ENCODE measurements at places on chromosomes 12 and 14. TPM values are rescaled to one million over a fixed set of nuclear protein-coding genes. Genes with fewer than 3 reads are reported as not detected.

Gene ANKS1B
- 1.2 TPM for total RNA-seq

- no peak for DNase-seq
Measured at GRCh38 chr14:60971271-60971670, 9.6 kb downstream of the TRMT5 start.

GRCh38 chr14:101228949-101229541, 325.5 kb upstream of the RTL1 start:
- no peak for DNase-seq

GRCh38 chr12:65868133-65868705, 43.9 kb downstream of the HMGA2 start:
- no peak for DNase-seq

DNA sequence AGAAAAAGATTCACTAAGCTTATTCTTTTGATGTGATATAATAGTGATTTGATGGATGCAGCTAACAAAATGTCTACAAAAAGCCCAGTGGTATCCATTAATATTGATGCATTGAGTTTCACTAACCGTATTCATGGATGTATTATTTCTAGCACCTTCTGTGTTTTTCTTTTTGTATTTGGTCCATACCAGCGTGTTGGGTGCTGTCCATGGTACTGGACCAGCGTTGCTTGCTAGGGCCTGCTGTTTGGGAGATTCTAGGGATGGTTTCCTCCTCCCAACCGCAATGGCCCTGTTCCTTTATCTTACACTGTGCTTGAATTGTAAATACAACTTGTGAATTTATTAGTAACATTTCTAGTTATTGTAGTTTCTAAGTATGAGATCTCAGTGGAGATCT, 31.7 kb downstream of the ANO4 start:
- no peak for DNase-seq

- DNase-seq: peak; percentile 62
Measured at GRCh38 chr12:115598871-115599811, 678.4 kb downstream of the MED13L start.

DNA sequence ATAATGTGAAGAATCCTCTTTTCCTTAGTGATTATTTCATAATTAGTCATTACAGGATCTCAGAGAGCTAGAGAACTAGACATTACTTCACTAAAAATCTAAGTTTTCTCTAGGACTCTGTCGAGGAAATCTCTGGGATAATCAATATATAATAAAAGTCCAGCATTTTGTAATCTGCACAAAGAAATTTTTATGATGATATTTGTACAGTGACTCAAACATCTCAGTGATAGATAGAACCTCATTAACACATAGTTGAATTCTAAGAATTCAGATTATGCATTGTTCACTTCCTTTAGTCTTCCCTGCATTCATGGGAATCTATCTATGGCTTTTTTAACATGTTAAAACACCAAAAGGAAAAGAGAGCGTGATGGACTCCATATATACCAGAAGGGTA, 11.0 kb downstream of the ITPR2 start:
- no peak for DNase-seq

DNA sequence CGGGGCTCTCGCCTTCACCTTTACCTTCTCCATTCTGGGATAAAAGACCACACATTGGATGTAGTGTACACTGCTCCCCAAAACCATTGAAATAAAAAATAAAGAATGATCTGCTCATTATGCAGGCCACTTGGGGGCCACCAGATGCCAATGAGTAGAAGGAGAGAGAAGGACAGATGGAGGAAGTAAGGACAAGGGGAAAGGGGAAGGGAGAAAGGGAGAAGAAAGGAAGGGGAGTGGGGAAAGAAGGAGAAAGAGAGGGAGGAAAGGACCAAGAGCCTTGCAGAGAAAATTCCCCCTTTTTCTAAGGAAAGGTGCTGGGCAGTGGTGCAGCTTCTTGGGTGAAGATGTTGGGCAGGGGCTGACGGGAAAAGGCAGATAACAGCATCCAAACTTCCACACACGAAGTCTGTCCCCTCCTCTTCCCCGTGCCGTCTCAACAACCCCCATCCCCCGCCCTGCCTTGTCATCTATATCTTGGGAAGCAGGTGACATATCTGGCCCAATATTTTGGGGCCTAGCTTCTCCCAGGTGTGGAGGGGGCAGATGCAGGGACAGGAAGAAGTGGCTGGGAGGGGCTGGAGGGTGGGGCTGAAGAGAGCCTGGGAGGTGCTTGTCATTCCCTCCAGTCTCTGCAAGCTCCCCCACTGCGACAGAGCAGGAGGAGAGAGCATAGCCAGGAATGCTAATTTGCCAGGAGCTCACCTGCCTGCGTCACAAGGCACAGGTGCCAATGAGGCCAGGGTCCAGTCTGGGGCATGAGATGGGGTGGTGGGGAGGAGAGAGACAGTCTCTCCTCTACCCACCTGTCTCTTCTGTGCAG, 107.5 kb downstream of the SINHCAF start:
- DNase-seq: no peak

DNA sequence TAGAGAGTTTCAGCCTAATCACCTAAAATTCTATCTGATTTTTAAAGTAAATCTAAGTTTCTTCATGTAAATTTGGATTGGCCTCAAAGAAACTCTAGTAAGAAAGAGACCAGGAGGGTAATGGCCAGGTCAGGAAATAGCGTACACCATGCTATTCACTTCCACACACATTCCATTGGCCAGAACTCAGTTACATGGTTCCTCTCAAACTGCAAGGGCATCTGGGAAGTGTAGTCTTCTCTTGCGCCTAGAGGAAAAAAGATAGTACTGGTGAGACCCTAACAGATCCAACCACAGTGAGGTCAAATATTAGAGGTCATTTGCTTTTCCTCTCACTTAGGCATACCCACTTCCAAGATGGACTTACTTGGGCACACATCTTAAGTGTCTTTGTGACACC, 39.1 kb downstream of the MBIP start:
- DNase-seq: no peak

Measured in heart left ventricle (tissue), 16 donors.